ENCODE measurements at places on chromosomes 3 and 15.

DNA sequence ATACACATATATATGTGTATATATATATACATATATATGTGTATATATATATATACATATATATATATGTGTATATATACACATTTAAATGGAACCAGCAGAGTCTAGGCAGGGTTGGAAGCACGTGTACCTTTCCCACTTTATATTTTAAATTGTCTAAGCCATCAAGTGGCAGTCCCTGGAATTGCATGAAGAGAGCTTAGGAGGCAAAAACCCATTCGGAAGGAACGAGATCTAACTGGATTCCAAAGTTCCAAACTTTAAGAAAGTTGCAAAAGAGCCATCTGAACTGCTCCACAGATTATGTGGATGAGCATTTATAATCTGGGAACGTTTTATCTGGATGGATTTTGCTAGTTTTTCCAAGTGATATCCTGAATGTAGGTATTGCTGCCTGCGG is 186.5 kb downstream of the FOXP1 start:
- no peak for DNase-seq

DNA sequence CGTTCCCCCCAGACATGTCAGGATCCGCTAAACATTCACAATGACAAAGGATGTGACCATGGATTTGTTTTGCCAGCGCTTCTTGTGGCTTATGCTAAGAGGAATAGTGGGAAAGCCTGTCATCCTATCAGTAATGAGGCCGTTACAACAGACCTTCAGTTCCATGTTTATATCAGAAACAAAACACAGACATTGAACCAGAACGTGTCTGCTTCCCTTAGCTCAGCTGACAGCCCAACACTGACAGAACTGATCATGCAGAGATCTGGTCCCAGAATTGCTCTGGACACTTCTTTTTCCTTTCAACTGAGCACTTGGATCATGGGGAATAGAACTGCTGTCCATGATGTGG is 58.3 kb upstream of the MYZAP start:
- no peak for DNase-seq

- no peak for DNase-seq
Observed at GRCh38 chr3:4506559-4507023, 13.4 kb downstream of the ITPR1 start.

- DNase-seq, result no peak
Observed at GRCh38 chr3:94794563-94794962, 731.7 kb downstream of the NSUN3 start.

- no peak for DNase-seq
Observed at GRCh38 chr15:66875588-66876420, 173.8 kb downstream of the SMAD6 start.

All from hippocampal formation (tissue), 2 donors.